ENCODE measurements at places on chromosomes 6 and 20. TPM values are rescaled to one million over a fixed set of nuclear protein-coding genes. Genes with fewer than 3 reads are reported as not detected.

Gene TMEM200A
- 5.5 TPM for total RNA-seq

Gene CABLES2
- total RNA-seq: 5.2 TPM

Gene TREML1
- 3.1 TPM for total RNA-seq

Gene BTNL2
- not detected for total RNA-seq

Gene BPIFB1
- 4.8 TPM for total RNA-seq

Gene RNF8
- total RNA-seq: 18.0 TPM

Gene MACROD2
- total RNA-seq: 32.5 TPM

Gene GPR63
- total RNA-seq: under 0.01 TPM

Gene SLC32A1
- not detected for total RNA-seq

Gene ESR1
- total RNA-seq: 1.3 TPM

Gene DNMT3B
- 0.76 TPM for total RNA-seq

Gene TSPO2
- total RNA-seq: not detected

Gene ANKRD66
- 3.3 TPM for total RNA-seq

Gene LY86
- total RNA-seq: 7.9 TPM

Gene TRIM31
- 0.17 TPM for total RNA-seq

Gene CENPW
- total RNA-seq: not detected

Gene OR12D3
- total RNA-seq: not detected

Gene DEFB132
- not detected for total RNA-seq

Gene ATG5
- 27.2 TPM for total RNA-seq

Gene CBLN4
- not detected for total RNA-seq

Gene MEI4
- not detected for total RNA-seq

Gene XKR7
- total RNA-seq: not detected

Gene IL17F
- total RNA-seq: not detected

Gene ECT2L
- total RNA-seq: 1.5 TPM

Gene CPNE5
- total RNA-seq: 0.91 TPM

Gene BANF2
- not detected for total RNA-seq

Gene LGSN
- 0.17 TPM for total RNA-seq

Gene SRC
- total RNA-seq: 89.7 TPM

Gene HLA-DMB
- 233 TPM for total RNA-seq

Gene ASIP
- 0.54 TPM for total RNA-seq

Gene LTB
- total RNA-seq: 18.7 TPM

Gene PROKR2
- total RNA-seq: not detected

Gene LYRM4
- 15.7 TPM for total RNA-seq

Gene CDSN
- not detected for total RNA-seq

Gene SCRT2
- total RNA-seq: not detected

Gene B3GAT2
- not detected for total RNA-seq

Gene SPATS1
- not detected for total RNA-seq

Gene TAGAP
- total RNA-seq: 8.0 TPM

Gene SLC2A10
- 5.5 TPM for total RNA-seq

Gene AKAP7
- 2.4 TPM for total RNA-seq

Gene DAAM2
- 31.2 TPM for total RNA-seq

Gene MYLK2
- total RNA-seq: not detected

Gene RAET1L
- total RNA-seq: not detected

Gene NKAIN4
- not detected for total RNA-seq

Gene GGTLC1
- total RNA-seq: 65.2 TPM

Gene BPIFB2
- total RNA-seq: not detected

Gene OR11A1
- not detected for total RNA-seq

Gene CST4
- not detected for total RNA-seq

Gene HUS1B
- total RNA-seq: 2.4 TPM

Gene PNLDC1
- total RNA-seq: 0.37 TPM
